ENCODE measurements at places on chromosomes 11 and 22.

GRCh38 chr22:40499209-40499623 is 128.8 kb downstream of the SGSM3 start:
- peak; percentile 95 for DNase-seq

- no peak for DNase-seq
Measured at GRCh38 chr11:119974051-119974450, 163.9 kb downstream of the TRIM29 start.

GRCh38 chr11:472272-472671 is 22.2 kb downstream of the PTDSS2 start:
- no peak for DNase-seq

DNA sequence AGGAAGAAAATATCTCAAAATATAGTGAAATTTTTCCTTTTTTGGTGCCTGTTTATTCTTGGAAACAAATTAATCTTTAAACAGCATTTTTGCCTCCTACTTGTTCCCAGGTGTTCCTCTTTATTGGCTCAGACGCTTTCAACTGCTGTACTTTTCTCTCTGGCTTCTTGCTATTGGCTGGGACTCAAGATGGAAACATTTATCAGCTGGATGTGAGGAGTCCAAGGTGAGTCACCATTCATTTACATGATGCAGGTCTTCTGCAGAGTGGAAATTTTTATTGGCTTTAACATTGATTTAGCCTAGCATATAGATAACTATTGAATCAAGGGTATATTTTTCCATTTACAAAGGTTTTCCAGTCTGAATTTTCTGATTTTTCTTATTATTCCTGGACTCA is 34.4 kb upstream of the DNAJB13 start:
- DNase-seq = peak; percentile 11

GRCh38 chr11:124961972-124962609 is 8.1 kb downstream of the CCDC15 start:
- peak; percentile 88 for DNase-seq

GRCh38 chr22:45575607-45576272 is 73.1 kb downstream of the FBLN1 start:
- DNase-seq = no peak

DNA sequence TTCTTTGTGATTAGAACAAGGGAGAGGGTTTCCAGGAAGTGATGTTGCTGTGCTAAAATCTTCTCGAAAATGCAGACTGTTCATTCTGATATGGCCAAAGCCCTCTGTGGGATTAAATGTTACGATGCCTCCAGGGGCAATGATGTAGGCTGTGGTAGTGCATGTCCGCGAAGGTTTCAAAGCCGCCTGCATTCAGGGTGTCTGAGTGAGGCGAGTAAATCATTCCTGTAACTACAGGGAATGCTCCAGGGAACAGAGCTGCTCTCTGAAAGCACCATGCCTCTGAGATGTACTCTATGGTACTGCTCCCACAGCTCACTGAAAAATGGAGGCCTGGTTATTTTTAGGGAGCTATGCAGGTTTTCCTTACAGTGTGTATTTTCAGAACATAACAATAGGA is 21.2 kb downstream of the PDGFD start:
- DNase-seq = no peak

DNA sequence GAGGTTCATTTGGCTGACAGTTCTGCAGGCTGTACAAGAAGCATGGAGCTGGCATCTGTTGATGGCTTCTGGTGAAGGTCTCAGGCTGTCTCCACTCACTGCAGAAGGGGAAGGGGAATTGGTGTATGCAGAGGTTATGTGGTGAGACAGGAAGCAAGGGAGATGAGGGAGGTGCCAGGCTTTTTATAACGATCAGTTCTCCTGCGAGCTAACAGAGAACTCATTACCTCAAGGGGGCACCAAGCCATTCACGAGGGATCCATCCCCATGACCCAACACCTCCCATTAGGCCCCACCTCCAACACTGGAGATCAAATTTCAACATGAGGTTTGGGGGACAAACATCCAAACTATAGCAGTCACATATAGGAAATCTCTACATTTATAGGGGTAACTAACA is 38.7 kb upstream of the E2F8 start:
- DNase-seq = no peak

DNA sequence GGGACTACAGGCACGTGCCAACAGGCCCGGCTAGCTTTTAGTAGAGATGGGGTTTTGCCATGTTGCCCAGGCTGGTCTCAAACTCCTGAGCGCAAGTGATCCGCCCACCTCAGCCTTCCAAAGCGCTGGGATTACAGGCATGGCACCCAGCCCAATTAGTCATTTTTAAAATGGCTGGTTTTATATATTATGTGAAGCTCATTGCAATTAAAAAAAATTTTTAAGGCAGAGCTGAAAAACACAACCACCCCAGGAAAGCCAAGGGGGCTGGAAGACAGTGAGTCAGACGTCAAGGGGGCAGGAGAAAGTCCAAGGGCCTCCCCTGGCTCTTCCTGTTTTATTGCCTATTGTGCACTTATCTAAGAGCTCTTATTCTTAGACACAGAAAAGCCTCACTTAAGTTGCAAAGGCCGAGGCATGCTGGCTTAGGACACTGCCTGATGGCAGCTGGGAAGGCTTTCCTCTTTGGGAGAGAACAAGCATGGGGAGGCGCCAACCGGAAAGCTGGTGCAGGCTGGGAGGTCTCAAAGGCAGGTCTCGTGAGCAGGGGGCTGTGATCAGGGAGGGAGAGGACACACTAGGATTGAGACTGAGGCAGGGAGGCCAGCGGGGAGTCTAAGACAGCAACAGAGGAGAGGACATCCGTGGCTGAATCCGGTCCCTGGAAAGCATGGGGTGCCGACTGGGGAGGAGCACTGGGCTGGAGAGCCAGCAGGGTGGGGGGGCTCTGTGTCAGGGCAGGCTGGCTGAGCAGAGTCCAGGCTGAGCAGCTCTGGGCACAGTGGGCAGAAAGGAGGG is 11.1 kb upstream of the OSM start:
- DNase-seq = peak; percentile 63

DNA sequence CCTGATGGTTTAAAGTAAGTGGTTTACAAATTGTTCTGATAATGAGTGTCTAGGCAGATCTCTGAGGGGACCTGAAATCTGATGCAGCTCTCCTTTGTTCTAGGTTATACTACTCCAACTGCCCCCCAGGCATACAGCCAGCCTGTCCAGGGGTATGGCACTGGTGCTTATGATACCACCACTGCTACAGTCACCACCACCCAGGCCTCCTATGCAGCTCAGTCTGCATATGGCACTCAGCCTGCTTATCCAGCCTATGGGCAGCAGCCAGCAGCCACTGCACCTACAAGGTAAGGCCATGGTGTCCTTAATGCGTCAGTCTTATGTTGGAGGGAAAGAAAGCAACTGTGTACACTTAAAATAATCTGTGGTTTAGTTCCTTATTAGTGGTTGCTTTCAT is 9.9 kb downstream of the EWSR1 start:
- DNase-seq = no peak

DNA sequence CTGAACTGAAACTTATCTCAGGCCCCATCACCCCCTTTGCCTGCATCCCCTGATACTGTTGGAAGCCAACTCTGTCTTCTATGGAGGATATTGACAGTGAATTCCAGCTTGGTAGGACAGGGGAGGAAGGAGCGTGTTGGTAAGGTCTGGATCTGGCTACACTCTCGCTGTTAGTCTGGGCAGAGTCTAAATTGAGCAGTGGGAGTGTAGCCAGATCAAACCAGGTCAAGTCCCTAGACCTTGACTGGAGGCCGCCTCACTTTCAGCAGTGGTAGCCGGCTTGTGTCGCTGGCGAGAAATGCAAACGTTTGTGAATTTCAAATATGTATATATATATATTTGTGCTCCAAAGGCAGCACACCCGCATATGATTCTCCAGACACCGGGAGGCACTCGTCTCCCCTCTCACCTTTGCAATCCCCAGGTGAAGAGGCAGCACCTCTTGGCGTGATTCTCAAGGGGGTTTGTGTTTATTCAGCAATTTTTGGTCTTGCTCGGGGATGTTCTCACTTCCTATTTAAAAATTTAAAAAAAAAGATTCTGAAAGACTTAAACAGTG is 26.7 kb downstream of the DHCR7 start:
- no peak for DNase-seq

DNA sequence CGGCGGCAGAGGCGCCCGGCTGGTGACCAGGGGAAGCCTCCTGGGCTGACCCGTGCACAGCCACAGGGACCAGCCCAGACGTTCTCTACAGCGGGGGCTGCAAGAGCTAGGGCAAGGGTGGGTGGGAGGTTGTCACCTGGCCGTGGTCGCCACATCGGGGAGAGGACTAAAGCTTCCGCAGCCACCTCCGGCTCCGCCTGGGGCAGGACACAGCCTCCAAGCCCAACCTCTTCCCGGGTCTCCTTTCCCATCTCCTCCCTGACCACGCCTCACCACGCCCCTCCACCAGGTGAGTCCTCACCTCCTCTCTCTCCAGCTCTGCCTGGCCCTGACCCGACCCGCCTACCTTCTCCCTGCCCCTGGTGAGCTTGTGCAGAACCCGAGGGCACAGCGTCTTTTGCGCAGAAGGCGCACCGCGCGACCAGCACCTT is 75.9 kb upstream of the LMO1 start:
- DNase-seq = no peak

GRCh38 chr22:20989323-20990138 is 7.4 kb downstream of the LZTR1 start:
- DNase-seq = no peak

DNA sequence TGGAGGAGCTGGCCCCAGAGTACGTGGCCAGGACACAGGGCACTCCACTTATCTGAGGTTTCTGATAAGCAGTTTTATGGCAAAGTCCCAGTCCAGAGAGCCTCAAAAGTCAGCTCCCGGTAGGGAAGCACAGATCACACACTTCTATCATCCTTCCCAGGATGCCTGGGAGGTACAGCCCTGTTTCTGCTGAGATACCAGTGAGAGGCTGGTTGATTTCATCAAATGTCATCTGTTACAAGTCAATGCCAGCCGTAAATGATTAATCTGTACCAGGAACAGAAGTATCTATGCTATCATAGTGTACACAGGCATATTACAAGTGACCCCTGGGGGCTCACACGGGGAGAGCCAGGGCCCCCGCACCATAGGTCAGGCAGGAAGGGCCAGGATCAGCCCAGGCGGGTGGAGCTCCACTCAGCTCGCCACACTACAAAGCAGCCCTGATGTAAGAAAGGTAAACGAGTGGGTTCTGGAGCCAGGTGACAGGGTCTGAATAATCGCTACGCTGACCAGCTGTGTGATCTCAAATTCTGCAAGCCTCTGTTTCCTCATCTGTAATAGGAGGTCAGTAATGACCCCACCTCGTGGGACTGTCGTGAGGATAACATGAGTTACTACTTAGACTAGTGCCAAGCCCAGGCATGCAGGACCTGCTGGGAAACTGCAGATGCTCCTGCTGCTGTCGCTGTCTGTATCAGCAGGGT is 17.6 kb downstream of the PLA2G6 start:
- DNase-seq = no peak

DNA sequence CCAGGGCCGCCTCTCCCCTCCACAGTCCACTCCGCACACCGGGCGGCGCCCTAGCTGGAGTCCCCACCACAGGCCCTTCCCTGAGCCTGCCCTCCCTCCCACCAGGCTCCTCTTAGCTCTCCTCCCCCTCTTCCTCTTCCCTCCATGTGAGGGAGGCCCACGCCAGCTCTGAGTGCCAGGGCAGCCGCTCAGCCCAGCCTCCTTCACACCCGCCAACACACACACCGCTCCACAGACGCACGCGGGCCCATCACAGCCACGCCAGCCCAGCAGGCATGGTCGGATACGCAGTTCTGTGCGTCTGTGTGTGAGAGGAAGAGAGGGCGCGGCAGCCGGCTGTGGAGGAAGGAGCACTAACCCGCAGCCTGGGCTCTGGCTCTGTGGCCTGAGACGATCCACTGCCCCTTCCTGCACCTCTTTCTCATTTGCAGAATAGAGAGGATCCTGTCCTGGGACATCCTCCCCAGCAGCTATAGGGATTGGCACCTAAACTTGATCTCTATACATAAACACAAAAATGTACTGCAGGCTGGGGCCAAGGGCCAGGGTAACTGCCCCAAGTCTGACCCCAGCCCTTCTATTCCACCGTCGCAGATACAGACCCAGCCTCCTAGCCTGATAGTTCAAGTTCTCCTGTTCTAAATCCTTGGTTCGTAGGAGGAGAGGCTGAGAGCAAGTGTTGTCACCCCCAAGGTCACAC is 3.5 kb downstream of the CHRM4 start:
- DNase-seq = no peak

DNA sequence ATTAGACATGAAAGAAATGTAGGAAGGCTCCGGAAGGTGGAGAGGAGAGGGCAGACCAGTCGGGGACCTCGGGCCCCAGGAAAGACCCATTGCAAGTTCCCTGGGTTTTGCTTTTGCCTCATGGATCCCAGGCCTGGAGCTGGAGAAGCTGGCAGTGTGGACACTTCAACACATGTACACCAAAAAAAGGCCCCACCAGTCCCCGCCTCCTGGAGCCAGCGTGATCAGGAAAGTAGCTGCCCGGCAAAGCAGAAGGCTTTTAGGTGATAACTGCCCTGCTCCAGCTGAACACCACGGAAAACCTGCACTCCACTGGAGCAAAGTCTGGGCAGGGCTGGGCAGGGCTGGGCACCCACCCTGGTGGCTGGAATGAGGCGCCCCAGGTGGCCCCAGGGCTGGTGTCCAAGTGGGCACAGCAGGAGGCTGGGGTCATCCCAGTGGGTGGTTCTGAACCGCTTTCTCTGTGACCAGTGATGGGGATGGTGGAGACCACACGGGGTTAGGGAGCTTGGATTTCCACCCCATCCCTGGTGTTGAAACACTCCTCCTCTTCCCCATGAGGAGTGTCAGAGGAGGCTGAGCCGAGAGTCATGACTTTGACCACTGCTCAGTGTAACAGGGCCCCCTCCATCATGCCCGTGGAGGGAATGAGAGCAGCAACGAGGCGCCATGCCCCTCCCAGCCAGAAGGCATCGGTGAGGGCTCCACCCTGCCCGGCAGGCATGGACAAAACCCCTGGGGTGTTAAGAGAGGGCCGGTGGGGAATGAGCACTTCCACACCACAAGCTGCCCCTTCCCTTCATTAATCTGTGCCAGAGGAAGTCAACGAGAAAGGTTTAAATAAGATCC is 16.9 kb upstream of the MUC5AC start:
- DNase-seq = no peak

GRCh38 chr11:68043349-68044144 is 4.7 kb downstream of the TCIRG1 start:
- DNase-seq = peak; percentile 87

GRCh38 chr11:75162954-75163353 is 12.0 kb downstream of the SLCO2B1 start:
- DNase-seq = no peak

DNA sequence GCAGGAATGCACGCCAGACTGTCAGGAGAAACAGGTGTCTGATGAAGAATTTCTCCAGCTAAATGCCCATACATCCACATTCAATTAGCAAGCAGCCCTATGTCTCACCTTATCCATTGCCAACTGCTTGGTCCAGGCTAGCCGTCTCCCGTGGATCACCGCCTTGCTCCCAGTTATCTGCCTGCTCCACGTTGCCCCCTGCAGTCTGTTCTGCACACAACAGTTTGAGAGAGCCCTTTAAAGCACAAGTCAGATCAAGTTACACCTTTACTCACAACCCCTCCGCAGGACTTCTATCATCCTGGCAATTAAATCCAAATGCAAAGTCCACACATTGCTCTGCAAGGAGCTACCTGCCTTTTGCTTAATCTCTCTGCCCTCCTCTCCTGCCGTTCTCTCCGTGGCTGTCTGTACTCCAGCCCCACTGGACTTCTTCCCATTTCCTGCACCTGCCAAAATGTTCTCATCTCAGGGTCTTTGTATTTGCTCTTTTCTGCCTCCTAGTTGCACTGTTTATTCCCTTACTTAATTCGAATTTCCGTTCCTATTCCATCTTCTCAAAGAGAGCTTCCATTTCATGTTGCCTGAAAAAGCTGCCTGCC is 185.3 kb upstream of the LARGE1 start:
- DNase-seq = no peak

- peak; percentile 80 for DNase-seq
Measured at GRCh38 chr11:95231881-95232605, 1.0 kb upstream of the SESN3 start.

- DNase-seq = peak; percentile 83
Measured at GRCh38 chr11:777288-778255, at the start of gene GATD1. GATD1 (minus strand) TSS chr11:777487; CDS start chr11:777462, 25 bp downstream.

Data from foreskin fibroblast (primary cell).